Activated CD4-positive, CD25-positive, alpha-beta regulatory T cell treated with anti-CD3 and anti-CD28 coated beads, Interleukin-2, amount 50 U/mL, for 24 hours (primary cell): ENCODE measurements at places on chromosomes 2 and 18.

GRCh38 chr2:160087854-160088745 is 25.7 kb upstream of the PLA2R1 start:
- no peak for ATAC-seq

GRCh38 chr18:56841836-56842235 is 190.7 kb downstream of the WDR7 start:
- no peak for ATAC-seq

DNA sequence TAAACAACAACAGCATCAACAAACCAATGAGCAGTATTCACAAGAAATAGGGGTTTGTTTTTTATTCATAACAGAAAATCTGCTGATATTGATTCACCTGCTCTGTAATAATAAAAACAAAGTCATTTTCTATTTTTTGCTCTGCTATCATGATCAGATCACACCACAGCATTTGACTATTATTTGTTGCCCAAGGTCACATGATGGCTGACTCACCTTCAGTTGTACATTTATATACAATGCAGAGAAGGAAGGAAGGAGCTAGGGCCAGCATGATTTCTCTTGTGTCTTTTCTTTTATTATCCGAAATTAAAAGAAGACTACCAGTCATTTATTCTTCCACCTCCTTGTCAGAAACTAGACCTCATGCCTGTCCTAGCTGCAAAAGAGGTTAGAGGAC is 1427.7 kb upstream of the CELF4 start:
- ATAC-seq = no peak

DNA sequence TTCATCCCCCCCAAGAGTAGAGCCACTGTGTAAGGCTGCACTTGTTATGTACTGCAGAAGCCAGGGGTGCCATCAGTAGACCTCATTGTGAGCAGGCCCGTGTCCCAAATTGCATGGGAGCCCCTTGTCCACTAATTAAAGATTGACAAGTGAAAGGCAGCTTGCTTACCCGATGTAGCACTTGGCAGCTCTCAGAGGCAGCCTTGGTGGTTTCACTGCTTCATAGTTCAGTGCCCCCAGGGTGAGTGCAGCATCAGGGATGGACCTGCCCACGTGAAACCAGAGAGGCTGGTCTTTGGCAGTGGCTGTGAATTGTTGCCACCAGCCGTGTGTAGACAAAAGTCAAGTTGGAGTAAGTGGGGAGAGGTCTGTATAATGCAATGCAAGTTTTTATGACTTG is 13.3 kb downstream of the TUBB6 start:
- ATAC-seq = no peak

DNA sequence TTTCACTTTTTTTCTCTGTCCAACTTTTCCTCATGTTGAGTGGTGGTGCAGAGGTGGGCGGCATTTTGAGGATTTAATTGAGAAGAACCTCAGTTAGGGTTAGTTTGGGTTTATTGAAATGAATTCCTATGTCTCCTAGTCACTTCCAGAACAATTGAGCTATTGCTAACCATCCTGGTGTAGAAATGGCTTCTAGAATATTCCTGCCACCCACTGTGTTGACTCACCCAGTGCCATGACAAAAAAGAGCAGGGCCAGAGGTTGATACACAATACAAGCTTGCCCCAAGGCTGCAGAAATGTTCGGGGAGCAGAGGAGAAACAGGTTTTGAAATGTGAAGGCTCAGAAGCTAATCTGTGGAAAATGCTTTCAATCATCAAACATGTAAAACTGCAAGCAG is 167.1 kb upstream of the TRIB2 start:
- ATAC-seq = no peak
